Sigmoid colon (tissue), 7 donors: ENCODE measurements at places on chromosomes 2 and 18.

DNA sequence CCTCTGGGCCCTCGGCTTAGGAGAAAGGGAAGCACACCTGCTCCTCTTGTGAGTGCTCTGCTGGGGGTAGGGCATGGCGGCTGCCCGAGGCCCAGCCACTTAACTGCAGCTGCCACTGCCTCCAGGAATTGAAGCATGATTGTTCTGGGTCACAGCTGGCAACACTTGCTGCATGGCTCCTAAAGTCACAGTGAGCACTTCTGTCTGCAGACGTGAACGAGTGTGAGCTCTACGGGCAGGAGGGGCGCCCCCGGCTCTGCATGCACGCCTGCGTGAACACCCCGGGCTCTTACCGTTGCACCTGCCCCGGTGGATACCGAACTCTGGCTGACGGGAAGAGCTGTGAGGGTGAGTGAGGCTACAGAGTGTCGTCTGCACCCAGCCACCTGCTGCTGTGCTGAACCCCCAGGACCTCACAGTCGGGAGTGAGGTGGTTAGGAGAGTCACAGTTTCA is 44.4 kb downstream of the FBLN7 start:
- H3K4me1 ChIP-seq: no peaks in the 10 kb centered on the region
- no peaks in the 10 kb centered on the region for H3K27me3 ChIP-seq
- H3K36me3 ChIP-seq: no peaks in the 10 kb centered on the region
- no peak for DNase-seq
- H3K4me3 ChIP-seq: no peak overlapping the region
- no peak overlapping the region for H3K27ac ChIP-seq

DNA sequence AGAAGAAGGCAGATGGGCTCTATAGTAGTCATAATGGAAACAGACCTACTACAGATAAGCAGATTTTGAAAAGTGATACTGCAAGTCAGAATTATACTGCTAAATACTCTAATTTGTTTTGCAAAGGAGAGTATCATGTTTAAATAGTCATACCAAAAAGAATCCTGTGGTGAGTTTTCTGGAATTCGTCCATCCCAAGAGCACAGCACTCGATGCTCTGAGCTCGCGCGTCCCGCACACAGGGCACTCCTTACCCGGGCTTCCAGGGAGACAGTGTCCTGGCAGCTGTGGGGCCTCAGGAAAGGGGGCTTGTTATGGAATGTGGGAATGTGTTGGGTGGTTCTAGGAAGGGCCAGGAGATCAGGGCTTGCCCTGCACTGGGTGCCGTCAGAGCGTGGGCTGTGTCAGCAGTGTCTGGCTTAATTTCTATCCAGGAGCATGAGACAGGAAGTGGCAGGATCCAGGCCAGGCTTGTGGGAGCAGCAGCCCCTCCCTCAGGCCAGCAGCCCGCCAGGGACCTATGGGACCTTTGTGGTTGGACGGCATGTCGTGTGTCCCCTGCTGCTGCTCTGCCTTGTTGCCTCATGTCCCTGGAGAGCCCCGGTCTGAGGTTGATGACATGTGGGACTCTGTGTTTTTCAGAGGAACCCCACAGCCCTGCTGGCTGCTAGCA is 193.2 kb upstream of the TPO start:
- no peak overlapping the region for H3K4me3 ChIP-seq
- DNase-seq: no peak
- H3K27ac ChIP-seq: no peak overlapping the region
- no peaks in the 10 kb centered on the region for H3K27me3 ChIP-seq
- H3K36me3 ChIP-seq: no peaks in the 10 kb centered on the region

GRCh38 chr2:236879416-236879963 is 206.2 kb upstream of the COPS8 start:
- no peaks in the 10 kb centered on the region for H3K36me3 ChIP-seq
- no peak for DNase-seq
- no peak overlapping the region for H3K27ac ChIP-seq
- no peaks in the 10 kb centered on the region for H3K4me1 ChIP-seq
- no peaks in the 10 kb centered on the region for H3K27me3 ChIP-seq
- H3K4me3 ChIP-seq: no peak overlapping the region

DNA sequence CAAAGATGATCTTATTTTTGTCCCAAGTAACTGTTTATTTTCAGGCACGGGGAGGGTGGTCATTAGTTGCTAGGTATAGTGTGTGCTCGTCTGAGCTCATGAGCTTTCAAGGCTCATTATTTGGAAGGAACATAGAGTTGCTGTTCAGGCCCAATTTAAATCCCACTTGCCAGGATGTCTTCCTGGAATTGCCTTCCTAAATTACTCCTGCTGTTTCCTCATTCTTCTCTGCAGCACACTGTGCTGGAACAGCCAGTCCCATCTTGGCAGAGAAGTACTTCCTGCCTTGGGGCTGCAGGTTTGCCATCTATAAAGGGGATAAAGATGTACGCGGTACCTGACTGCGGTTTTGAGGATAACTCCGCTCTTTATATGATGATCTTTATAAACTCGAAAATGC is 37.3 kb downstream of the GREB1 start:
- no peak overlapping the region for H3K27ac ChIP-seq
- H3K27me3 ChIP-seq: no peaks in the 10 kb centered on the region
- DNase-seq: peak; percentile 66

DNA sequence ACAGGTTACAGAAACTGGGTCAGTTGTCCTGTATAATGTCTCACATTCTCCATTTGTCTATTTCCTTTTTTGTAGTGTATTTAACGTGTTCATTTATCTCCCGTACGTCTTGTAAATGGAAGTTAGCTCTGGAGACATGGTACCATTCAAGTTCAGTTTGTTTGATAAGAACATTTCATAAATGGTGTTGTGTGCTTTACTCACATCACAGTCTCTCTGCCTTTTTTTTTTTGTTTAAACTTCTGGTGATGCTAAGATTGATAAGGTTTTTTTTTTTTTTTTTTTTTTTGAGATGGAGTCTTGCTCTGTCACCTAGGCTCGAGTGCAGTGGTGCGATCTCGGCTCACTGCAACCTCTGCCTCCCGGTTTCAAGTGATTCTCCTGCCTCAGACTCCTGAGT is 41.7 kb downstream of the UBR3 start:
- H3K36me3 ChIP-seq: no peaks in the 10 kb centered on the region
- no peak overlapping the region for H3K4me3 ChIP-seq
- no peak overlapping the region for H3K27ac ChIP-seq
- no peak for DNase-seq
- H3K4me1 ChIP-seq: no peaks in the 10 kb centered on the region

GRCh38 chr2:119360423-119360966 is 6.1 kb downstream of the C2orf76 start:
- no peak overlapping the region for H3K27ac ChIP-seq
- no peaks in the 10 kb centered on the region for H3K27me3 ChIP-seq
- DNase-seq: no peak
- no peaks in the 10 kb centered on the region for H3K36me3 ChIP-seq
- no peak overlapping the region for H3K4me3 ChIP-seq

DNA sequence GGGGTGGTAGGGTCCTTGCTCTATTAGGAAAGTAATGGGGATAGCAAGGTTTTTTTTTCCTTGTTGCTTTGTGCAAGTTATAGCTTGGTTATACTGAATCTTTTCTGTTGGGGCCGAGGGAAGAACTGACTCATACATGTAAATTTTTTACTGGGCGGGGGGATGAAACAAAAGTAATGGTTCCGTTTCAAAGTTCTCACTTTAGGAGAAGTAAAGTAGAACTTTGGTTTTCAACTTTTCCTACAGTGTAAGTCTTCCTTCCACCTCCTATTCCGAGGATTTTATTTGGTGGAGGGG is 1.1 kb downstream of the AFTPH start:
- no peak for DNase-seq
- peak overlapping the region; percentile 97 for H3K4me3 ChIP-seq
- H3K4me1 ChIP-seq: peaks cover 31% of the 10 kb centered on the region

DNA sequence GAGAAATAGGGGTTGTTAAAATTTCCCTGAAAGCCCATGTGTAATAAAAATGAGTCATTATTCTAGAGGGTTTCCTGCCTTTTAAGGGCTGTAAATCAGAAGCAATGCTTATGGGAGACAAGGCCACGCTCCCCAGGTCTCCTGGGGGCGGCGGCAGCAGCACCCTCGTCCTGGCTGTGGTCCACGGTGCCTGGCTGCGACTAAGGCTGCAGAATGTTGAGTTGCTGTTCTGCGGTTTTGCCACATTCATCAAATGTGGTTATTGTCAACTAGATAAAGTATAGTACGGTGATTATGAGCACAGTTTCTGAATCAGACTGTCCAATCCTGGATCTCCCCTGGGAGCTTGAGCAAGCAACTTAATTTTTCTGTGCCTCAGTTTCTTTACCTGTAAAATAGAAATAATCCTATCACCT is 11.9 kb upstream of the AGFG1 start:
- DNase-seq: no peak
- no peak overlapping the region for H3K27ac ChIP-seq
- no peaks in the 10 kb centered on the region for H3K4me1 ChIP-seq
- no peaks in the 10 kb centered on the region for H3K27me3 ChIP-seq

- no peaks in the 10 kb centered on the region for H3K4me1 ChIP-seq
- no peaks in the 10 kb centered on the region for H3K27me3 ChIP-seq
- no peak for DNase-seq
- no peak overlapping the region for H3K4me3 ChIP-seq
- no peaks in the 10 kb centered on the region for H3K36me3 ChIP-seq
These were observed 28.6 kb upstream of the COPS8 start for GRCh38 chr2:237057107-237057506.

- H3K36me3 ChIP-seq: peaks cover 5% of the 10 kb centered on the region
- no peaks in the 10 kb centered on the region for H3K27me3 ChIP-seq
- DNase-seq: no peak
- H3K4me3 ChIP-seq: no peak overlapping the region
These were observed 27.0 kb downstream of the NRP2 start for GRCh38 chr2:205709319-205709718.

GRCh38 chr2:218368621-218369153 is 12.0 kb downstream of the CATIP start:
- no peaks in the 10 kb centered on the region for H3K36me3 ChIP-seq
- H3K27ac ChIP-seq: peak overlapping the region; percentile 85

GRCh38 chr2:71702071-71702970 is 249.0 kb downstream of the DYSF start:
- no peaks in the 10 kb centered on the region for H3K27me3 ChIP-seq
- peak; percentile 62 for DNase-seq
- H3K4me1 ChIP-seq: peaks cover 25% of the 10 kb centered on the region
- no peak overlapping the region for H3K27ac ChIP-seq
- no peaks in the 10 kb centered on the region for H3K36me3 ChIP-seq
- H3K4me3 ChIP-seq: no peak overlapping the region

DNA sequence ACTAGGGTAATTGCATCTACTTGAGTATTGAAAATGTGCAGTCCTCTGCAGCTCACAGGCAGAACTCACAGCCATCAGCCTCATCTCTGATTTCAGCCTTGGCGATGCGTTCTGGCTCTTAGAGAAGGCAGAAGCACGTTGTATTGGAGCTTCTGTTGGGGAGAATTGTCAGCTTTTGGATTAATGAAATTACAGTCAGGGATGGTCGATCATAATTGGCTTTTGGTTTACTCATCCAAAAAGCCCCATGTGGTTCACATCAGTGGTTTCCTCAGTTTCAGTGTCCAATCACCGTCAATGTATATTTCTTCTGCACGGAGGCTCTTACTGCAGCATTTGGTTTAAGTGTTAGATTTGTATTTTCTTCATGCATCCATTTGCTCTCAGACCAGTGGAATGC is 218.5 kb upstream of the SOX11 start:
- no peak overlapping the region for H3K4me3 ChIP-seq
- no peaks in the 10 kb centered on the region for H3K27me3 ChIP-seq
- DNase-seq: no peak
- no peak overlapping the region for H3K27ac ChIP-seq

DNA sequence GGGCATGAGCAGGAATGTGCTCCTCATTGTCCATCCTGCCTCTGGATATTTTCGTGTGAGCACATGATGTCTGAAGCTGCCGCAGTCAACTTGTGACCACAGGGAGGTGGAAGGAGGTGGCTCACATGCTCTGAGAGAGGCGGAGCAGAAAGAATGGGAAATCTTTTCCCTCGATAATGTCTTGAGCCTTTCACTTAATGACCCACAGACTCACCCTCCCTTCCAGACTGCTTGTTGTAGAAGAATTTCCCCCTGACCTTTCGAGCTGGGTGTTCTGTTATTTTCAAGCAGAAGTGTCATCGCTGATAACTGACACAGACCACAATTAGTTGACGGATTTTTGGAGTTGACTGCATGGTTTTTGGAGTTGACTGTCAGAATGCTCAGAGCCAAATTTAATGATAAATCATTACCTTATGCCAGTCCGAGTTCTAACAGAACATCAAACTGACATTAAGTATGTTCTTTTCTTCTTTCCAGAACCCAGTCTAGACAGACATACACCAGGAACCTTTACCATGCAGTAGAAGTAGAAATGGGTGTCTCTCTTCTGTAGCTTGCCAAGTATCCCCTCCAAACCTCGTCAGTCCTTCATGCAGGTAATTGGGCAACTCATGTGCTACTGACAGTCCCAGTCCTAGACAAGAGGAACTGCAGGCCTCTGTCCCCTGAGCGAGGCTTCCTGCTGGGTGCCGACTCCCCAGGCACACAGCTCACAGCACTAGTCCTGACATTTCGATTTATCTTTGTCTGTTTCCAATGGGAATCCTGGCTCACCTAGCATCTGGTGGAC is 29.4 kb upstream of the RTTN start:
- no peaks in the 10 kb centered on the region for H3K36me3 ChIP-seq
- H3K4me1 ChIP-seq: peaks cover 4% of the 10 kb centered on the region
- DNase-seq: no peak
- peak overlapping the region; percentile 30 for H3K27ac ChIP-seq
- no peak overlapping the region for H3K4me3 ChIP-seq

- DNase-seq: no peak
- no peaks in the 10 kb centered on the region for H3K27me3 ChIP-seq
- H3K27ac ChIP-seq: no peak overlapping the region
- H3K4me3 ChIP-seq: no peak overlapping the region
- no peaks in the 10 kb centered on the region for H3K36me3 ChIP-seq
These were observed 30.5 kb downstream of the LAMA3 start for GRCh38 chr18:23719634-23720201.

DNA sequence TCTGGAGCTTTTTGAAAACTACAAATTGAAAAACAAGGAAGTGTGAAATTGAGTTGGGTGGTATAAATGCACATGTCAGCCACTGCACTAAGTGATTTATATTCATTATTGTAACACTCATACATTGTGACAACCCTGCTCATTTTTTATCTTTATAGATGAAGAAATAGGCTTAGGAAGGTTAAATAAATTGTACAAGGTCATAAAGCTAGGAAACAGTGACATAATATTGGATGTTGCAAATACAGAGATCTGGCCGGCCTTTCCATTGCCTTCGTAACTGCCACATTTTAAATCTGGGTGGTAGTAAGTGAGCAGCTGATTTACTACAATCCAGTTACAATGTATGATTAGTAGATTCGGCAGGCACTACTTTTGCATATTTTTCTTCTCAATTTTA is 76.6 kb upstream of the LPIN2 start:
- no peaks in the 10 kb centered on the region for H3K36me3 ChIP-seq
- H3K4me1 ChIP-seq: no peaks in the 10 kb centered on the region
- DNase-seq: no peak
- no peak overlapping the region for H3K27ac ChIP-seq

DNA sequence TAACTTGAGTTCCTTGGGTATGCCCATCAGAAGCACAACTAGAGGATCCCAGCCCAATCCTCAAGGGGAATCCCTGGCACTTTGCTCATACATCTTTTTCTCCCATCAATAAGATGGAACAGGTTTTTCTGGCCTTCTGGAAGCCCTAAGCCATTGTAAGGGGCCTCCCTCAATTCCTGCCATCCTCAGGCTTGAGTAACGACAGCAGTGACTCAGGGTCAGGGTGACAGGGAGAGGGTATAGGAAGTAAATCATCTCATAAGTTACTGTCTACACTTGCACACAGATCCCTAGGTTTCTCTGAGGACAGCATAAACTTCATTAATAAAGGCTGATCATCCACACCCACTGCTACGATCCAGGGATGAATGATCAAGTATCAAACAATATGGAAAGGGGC is 35.0 kb downstream of the AMER3 start:
- no peak for DNase-seq
- no peaks in the 10 kb centered on the region for H3K27me3 ChIP-seq
- no peak overlapping the region for H3K27ac ChIP-seq
- no peaks in the 10 kb centered on the region for H3K36me3 ChIP-seq
- H3K4me1 ChIP-seq: no peaks in the 10 kb centered on the region
